Endothelial cell (in vitro differentiated cells): ENCODE measurements at places on chromosomes 12 and 14.

GRCh38 chr12:76864791-76865400 lies 13.9 kb downstream of the CSRP2 start:
- no peak for DNase-seq

- no peak for DNase-seq
These were observed 300.4 kb downstream of the EGLN3 start for GRCh38 chr14:33650430-33650829.

DNA sequence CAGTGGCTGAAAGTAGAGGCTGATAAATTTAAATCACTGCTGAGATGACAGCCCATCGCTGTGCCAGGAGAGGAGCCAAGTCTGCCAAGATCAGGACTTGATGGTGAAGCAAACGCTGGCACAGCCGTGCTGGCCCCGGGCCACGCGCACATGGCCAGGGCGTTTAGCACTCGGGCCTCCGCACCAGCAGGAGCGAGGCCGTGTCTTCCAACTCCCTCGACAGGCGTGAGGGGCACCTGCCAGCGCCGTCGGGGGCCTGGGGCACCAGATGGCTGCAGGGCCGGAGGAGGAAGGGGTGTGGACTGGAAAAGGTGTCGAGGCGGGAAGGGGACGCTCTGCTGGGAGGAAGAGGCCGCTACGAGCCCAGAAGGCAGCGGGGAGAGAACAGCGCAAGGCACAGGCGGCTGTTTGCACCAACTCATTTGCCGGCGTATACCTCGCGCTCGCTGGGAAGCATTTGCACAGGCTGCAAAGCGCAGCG lies 29.5 kb downstream of the RIMBP2 start:
- DNase-seq = no peak

- DNase-seq = no peak
These were observed 115.0 kb downstream of the TPH2 start for GRCh38 chr12:72053604-72054003.

DNA sequence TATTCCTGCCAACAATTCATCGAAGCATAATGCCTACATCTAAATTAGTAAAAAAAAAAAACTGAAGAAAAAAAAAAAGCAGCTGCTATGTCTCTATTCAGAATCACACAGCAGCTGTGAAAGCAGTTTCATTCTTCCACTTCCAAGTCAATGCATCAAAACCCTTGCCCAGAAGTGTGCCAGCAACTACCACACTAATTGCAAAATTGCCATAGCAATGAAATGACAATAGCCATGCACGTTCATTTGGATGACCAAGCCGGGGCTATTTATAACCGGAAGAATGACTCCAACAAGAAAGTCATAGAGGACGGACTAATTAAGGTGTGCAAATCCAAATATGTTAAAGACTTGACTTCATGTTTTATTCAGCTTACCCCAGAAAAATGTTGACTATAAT lies 42.5 kb downstream of the SLC2A13 start:
- DNase-seq = no peak

DNA sequence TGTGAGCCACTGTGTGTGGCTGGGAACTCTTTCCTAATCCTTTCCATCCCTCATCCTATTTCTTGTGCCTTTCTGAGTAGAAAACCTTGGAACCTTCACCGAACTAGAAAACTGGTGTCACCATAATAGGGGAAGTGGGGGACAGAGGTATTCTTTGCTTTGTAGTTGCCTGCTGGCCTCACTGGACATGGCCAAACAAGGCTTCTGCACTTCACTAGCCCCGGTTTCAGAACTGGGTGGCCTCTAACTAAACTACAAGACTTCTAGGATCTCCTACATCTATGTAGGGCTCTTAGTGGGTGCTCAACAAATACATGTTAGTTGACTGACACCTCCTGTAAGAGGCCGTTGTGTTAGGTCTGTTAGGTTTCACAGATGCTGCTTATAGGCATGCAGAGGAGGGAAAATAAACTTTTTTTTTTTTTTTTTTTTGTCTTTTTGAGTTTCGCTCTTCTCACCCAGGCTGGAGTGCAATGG lies 597 bp upstream of the CIROP start:
- no peak for DNase-seq

DNA sequence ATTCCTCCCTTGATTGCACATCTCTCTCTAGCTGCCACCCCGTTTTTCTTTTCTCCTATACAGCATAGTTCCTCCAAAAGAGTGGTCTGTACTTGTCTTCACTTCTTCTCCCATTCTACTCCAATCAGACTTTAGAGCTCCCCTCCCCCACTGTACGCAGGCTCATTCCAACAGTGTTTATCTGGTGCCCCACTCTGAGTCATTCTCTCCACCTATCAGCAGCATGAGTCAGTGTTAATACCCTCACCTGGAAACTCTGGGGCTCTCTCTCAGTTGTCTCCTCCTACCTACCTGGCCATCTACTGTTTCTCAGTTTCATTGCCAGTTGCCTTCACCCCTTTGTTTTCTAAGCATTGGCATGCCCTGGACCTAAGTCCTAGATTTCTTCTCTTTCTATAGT lies 175.1 kb upstream of the ARHGAP5 start:
- DNase-seq = no peak

DNA sequence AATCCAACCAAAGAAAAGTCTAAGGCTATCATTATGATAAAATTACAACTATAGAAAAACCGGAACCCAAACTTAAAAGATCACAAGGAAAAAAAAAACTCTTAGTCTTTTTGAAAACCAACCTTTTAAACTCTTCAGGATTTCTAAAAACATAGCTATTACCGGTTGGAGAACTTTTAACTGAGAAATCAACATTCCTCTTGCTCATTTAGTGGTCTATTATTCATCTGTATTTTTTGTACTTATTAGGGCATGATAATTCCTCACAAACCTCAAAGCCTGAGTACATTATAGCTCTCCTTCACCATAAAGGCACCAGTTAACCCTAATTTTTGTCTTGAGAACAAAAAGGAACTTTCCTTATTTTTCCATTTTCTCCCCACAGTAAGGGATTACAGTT lies 10.4 kb downstream of the LUM start:
- no peak for DNase-seq

DNA sequence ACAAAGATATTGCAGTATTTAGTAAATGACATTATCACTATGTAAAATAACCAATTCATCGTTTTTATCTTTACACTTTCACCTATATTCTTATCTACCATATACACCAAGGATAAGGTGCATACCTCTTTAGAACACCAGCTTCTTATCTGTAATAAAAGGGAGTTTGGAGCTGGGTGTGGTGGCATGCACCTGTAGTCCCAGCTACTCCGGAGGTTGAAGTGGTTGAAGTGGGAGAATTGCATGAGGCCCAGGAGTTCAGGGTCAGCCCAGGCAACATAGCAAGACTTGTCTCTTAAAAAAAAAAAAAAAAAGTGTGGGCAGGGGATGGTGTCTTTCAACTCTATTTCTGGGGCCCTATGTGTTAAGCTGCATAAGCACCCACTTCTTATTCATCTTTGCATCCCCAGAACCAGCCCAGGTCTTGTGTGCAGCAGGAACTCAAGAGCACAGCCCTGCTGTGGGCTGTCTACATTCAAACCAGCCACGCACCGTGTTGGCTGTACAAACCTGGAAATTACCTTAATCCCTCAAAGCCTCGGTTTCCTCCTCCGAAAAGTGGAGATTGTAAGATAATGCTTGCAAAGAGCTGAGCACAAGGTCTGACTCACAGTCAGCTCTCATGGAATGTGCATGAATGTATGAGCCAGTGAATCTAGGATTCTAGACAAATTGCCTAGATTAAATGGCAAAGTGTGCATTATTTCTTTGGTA lies 256.6 kb upstream of the FOXN3 start:
- no peak for DNase-seq

- no peak for DNase-seq
These were observed 813 bp upstream of the CCDC184 start for GRCh38 chr12:48182631-48183030.

DNA sequence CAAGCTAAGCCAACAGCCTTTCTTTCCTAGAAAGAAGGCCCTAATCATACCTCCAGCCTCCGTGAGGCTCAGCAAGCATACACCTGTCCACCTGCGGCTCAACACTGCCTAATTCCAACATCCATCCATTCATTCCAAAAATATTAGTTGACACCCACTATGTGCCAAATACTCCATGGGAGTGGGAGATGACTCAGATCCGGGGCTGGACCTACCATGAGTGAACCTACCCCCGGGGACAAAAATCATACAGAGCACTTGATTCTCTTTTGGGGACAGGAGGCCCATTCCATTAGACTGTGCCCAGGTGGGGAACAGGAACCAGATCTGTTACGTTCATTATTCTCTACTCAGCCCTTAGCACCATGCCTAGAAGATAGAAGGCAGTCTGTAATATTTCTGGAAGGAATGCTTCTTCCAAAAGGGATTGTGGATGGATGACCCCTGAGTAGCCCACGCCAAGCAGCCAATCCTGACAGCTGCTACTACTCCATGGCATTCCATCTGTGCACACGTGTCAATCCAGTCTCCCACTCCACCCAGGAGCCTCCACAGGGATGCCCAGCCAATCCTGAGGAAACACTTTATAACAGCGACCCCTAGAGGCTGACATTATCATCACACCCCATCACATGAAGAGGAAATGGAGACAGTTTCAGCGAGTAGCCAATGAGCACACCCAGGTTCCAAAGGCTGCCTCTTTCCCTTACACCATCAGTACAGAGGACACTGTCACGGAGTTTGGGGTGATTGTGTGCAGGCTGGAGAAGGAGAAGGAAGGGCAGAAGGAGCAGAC lies 170.7 kb downstream of the ESRRB start:
- peak; percentile 75 for DNase-seq

DNA sequence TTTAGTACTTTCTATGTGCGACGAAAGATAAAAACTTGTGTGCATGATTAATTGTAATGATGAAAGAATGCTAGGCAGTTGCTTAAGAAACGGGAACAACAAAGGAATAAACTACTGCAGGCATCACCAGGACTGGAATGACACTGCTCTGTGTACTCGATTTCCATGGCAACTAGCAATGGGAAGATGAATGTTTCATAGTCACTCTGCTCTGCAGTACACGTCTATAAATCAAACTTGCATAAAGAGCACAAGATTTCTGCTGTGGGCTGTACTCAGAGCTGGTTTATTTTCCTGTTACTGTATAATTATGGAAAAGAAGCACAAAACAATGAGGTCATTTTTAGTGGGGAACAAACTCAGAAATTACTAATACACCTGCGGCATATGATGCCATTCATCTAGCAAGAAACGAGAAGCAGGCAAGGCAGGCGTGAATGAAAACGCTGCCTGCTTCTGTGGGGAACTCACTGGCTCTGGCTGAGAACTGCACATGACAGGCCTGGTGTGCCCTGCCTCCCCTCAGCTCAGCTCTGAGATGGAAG lies 41.8 kb downstream of the EFCAB11 start:
- DNase-seq = no peak

- DNase-seq = no peak
These were observed 9.4 kb upstream of the KCNH3 start for GRCh38 chr12:49529414-49529813.

- DNase-seq = no peak
These were observed 20.2 kb downstream of the OR4N2 start for GRCh38 chr14:19823765-19824164.

GRCh38 chr14:54355698-54356097 lies 41.1 kb upstream of the CDKN3 start:
- no peak for DNase-seq

GRCh38 chr12:6691473-6691872 lies 2.3 kb upstream of the ZNF384 start:
- no peak for DNase-seq

DNA sequence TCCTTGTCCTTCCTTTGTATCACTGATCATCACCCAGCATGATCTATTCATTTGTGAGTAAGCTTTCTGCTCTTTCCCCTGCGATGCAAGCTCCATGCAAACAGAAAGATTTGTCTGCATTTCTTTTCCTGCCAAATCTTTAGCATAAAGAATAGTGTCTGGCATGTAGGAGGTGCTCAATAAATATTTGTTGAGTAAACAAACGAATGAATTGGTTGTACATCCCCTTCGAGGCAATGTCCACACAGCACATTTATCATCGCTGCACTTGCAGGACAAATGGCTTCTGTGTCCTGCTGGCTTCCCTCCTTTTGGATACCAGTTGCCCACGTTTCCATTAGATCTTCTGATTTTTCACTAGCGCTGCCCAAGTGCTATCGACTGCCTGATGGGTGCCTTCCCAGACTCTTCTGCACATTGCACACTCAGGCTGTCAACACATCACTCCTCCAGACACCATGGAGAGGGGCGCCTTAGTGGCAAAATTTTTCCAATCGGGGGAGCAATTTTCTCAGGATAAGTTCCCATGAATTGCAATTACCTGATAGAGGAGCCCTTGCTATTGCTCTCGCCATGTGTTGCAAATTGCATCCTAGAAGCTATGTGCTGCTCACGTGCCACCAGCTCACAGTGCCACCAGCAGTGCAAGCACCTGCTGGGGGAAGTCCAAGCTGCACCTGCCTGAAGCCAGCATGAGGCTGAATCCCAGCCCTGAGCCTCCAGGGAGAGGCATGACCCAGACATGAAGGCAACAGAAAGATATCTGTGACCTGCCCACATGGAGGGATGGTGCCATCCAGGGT lies 206.6 kb downstream of the KIF26A start:
- DNase-seq = no peak

GRCh38 chr14:58947814-58948445 lies 240.5 kb upstream of the DAAM1 start:
- no peak for DNase-seq

GRCh38 chr12:27480016-27480415 lies 33.5 kb downstream of the SMCO2 start:
- no peak for DNase-seq

- no peak for DNase-seq
These were observed 88.1 kb upstream of the WSCD2 start for GRCh38 chr12:108040947-108041346.

DNA sequence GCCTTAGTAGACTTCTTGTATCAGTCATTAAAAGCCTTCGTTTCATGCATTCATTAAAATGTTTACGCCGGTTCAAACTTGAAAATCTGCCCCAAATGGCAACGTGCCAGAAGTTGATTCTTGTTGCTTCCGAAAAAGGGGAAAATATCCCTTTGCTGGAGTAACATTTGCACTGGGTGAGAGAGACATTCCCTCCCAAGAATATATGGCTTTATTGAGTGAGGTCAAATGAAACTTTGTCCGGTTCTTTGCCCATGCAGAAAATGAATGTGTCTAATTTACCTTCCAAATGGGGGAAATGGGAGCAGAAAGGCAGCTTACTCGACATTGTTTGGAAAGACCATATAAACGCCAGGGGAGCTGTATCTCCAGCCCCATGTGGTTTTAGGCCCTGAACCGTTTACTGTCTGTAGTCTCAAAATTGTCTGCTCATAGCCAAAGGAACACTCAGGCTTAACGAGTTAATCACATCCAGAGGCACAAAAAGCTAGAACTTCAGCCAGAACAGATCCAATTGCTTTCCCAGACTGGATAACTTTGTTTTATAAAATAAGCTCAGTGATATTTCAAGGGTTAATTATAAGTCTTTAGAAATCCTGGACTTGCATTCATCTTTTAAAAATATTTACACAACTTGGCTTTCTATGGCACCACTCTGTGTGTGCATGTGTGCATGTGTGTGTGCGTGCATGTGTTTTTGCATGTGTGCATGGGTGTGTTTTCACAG lies 2.9 kb upstream of the EMP1 start:
- no peak for DNase-seq

GRCh38 chr14:32450919-32451675 lies 122.0 kb downstream of the AKAP6 start:
- no peak for DNase-seq
